ENCODE measurements at places on chromosomes 3 and 15. TPM values are rescaled to one million over a fixed set of nuclear protein-coding genes. Genes with fewer than 3 reads are reported as not detected.
A peak's percentile ranks its signal among the peaks of the same experiment; 100 is the strongest.

- DNase-seq: no peak
These were observed 85.1 kb downstream of the ANP32A start for GRCh38 chr15:68735610-68736009.

GRCh38 chr15:81939604-81940440, 106.0 kb downstream of the MEX3B start:
- no peak for DNase-seq

The GPR160 gene
- total RNA-seq: 9.6 TPM

DNA sequence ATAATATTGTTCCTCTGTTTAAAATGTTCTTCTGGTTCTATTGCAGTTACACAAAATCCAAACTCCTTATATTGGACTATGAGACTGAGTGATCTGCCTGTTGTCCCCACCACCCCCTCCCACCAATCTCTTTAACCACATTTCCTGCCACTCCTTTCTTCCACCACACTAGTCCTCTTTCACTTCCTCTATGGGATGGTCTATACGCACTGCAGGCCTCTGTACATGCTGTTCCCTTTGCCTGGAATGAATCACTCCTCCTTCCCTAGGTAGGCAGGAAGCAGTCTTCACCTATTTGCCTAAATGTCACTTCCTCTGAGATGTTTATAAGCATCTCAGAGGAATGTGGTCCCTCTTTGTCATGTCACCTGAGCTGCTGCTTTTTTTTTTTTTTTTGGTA, 4.0 kb downstream of the MAP2K1 start:
- no peak for DNase-seq

The SAMMSON gene
- not detected for total RNA-seq

- no peak for DNase-seq
These were observed 44.4 kb downstream of the BTD start for GRCh38 chr3:15645740-15646501.

DNA sequence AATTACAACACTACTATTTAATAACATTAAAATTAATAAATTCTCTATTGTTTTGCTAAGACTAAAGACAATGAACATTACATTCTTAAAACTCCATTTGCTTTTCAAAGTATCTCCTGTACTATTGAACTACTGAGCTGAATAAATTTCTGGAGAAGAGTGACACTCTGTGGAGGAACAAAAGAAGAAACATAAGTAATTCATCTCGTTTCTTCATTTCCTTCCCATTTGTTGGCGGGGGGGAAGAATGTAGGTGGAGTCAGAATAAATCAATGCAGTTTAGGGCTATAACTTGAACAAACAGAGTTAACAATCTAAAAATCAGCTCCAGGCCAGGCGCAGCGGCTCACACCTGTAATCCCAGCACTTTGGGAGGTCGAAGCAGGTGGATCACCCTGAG, 32.7 kb downstream of the EFHB start:
- DNase-seq: no peak

- DNase-seq: no peak
These were observed 135.5 kb downstream of the TGFBR2 start for GRCh38 chr3:30741889-30742288.

- no peak for DNase-seq
These were observed 3.7 kb upstream of the RHOV start for GRCh38 chr15:40877694-40878093.

- peak; percentile 41 for DNase-seq
These were observed 1.5 kb downstream of the C2CD4A start for GRCh38 chr15:62068071-62068809.

The GOLGA8Q gene
- 0.76 TPM for total RNA-seq

DNA sequence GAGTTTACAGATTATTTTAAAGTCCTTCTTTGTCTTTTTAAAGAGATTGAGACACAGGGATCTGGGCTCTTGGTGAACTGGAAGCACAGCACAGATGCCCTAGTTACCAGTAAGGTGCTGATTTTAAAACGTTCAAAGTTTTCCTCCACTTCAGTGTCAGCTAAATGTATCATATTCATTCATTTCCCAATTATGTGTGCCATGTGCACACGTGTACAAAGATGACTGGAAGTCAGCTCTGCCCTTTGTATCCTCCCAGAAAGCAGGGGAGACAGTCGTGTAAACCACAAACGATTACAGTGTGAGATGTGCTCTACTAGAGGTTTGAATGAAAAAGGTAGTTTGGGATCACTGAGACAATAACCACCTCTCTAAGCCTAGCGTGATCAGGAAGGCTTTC, 730 bp downstream of the ZKSCAN7 start:
- no peak for DNase-seq

The ELL3 gene
- total RNA-seq: 2.4 TPM

The EFHB gene
- total RNA-seq: 0.87 TPM

The RHOV gene
- 0.45 TPM for total RNA-seq

DNA sequence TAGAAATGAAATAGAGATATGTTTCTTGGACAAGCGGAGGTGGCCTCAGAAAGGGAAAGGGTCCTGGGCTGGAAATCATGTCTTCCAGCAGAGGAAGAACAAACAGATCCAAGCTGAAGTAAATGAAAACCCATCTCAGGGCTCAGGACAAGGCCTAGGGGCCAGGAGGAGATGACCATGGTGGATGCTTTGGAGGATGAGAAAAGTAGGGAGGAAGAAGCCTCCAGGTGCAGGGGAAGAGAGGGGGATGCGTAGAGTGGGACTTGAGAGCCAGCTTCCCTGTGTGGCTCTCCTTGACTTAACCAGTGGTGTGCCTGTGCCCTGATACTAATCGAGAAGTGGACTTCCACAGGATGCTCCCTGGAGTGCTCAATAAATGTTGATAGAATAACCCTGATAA, 203.2 kb downstream of the FAM43A start:
- no peak for DNase-seq

GRCh38 chr15:70906842-70907241, 14.2 kb downstream of the LRRC49 start:
- no peak for DNase-seq

The SH2D7 gene
- not detected for total RNA-seq

The PLSCR5 gene
- not detected for total RNA-seq

The ZMYND10 gene
- total RNA-seq: 0.74 TPM

The GJD2 gene
- not detected for total RNA-seq

The C3orf80 gene
- not detected for total RNA-seq

The ESYT3 gene
- 0.21 TPM for total RNA-seq

The CHDH gene
- total RNA-seq: 0.10 TPM

GRCh38 chr3:23055733-23056376, 147.3 kb upstream of the UBE2E2 start:
- DNase-seq: no peak

DNA sequence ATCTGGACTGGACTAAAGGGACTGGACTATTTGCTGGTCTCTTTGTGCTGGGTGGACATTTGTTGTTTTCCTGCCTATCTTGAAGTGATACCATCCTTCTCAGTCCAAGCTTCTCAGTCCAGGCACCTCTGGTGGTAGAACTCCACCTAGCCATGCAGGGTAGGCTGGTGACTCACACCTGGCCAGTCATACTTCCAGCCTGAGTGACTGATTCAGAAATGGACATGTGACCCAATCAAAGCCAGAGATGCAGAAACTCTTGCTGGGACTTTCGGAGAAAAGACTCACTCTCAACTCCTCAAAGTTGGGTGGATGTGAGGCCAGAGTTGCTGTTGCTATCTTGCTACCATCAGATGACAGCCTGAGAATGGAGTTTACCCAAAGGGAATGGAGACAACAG, 5.6 kb upstream of the ASB14 start:
- DNase-seq: peak; percentile 2

The THUMPD3 gene
- total RNA-seq: 62.5 TPM

The TEX9 gene
- 1.6 TPM for total RNA-seq

DNA sequence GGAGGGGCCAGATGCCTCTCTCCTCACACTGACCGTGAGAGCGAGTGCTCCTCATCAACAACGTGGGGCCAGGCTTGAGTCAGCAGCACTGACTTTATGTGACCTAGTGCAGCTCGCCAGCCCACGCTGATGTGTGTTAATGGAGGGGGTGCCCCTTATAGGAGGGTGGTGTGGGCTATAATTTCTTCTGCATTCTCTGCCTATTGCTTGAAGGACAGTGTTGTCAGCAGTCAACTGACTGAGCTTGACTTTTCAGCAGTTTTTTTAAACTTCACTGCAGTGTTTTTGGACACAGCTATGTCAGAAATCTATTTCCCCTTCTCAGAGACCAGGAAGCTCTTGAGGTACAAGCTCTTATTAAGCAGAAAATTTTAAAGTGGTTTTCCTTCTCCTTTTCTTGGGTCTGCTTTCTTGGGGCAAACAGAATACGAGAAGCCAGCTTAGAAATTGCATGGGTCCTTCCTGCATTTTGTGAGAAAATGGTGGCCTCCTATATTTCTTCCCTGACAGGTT, 304.8 kb upstream of the CTDSPL start:
- no peak for DNase-seq

The B3GNT5 gene
- total RNA-seq: 11.3 TPM

The ANKRD34C gene
- total RNA-seq: not detected

DNA sequence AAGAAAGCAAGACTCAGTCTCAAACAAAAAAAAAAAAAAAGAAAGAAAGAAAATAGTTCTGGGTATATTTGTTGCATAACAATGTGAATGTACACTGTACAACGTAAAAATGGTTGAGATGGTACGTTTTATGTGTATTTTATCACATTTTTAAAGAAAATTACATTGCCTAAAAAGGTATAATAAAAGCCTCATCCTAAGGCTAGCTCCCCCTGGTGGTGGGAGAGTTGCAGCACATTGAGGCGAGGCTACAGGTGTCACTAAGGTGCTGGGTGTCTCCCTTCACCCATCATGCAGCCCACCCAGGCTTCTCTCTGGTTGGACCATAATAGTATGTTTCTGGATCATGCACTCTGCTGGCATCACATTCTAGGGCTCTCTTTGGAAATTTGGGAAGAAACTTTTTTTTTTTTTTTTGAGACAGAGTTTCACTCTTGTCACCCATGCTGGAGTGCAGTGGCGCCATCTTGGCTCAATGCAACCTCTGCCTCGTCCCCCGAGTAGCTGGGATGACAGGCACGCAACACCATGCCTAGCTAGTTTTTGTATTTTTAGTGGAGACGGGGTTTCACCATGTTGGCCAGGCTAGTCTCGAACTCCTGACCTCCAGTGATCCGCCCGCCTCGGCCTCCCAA, 12.4 kb upstream of the RAB11A start:
- peak; percentile 70 for DNase-seq

DNA sequence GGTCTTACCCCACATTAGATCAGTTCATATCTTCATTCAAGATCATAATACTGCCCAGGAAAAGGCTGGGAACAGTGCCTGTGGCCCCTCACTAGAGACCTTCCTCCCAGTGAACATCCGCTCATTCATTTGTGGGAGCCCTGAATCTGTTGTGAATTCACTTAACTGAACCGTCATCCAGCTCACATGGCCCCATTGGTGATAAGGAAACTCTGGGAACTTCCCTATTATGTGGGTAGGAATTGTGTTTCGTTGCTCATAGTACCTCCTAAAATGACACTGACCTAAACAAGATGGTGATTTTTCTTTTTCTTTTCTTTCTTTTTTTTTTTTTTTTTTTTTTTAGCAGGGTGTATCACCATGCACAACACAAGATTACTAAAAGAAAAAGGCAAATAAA, 6.8 kb upstream of the MESP2 start:
- no peak for DNase-seq

DNA sequence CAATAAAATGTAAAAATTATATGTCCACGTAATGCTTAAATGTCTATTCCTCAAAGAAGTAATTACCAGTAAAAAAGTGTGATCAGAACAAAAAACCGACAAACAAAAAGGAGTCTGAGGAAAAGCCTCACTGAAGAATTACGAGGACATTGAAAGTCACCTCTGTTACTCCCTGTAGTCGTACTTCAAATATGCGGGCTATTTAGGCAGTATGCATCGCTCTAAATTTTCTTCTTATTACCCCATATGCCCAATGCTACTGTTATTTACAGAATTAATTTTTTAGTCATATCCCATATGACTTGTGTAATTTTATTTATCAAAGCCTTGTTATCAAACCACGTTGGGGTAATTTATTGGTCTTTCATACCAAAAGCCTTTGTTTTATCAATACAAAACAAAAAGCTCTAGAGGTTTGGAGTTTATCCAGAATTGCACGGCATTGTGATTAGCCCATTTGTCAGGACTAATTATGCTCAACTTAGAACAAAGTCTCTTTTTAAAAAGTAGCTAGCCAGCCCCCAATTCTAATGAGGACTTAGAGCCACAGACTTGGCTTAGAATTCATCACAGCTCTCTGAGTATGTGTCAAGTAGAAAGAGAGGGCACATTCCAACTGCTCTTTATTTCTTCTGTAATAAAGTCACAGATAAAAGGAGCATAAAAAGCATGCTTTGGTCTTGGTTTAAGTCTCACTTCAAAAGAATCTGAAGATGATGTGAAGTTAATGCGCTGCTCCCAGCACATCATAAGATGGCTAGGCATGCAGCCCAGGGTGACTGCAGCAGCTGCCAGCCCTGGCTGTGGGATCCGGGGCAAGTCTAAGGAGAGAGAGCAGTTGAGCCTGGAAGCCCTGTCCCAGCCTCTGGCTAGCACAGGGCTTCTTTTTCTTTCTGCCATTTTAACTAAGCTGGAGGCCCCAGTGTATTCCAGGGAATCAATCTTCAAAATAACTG, 521.0 kb downstream of the GABRG3 start:
- DNase-seq: no peak

The LINGO1 gene
- total RNA-seq: not detected

The CCRL2 gene
- total RNA-seq: 3.4 TPM

The GADL1 gene
- total RNA-seq: not detected

GRCh38 chr3:129692743-129693142, 86.3 kb upstream of the PLXND1 start:
- DNase-seq: no peak

DNA sequence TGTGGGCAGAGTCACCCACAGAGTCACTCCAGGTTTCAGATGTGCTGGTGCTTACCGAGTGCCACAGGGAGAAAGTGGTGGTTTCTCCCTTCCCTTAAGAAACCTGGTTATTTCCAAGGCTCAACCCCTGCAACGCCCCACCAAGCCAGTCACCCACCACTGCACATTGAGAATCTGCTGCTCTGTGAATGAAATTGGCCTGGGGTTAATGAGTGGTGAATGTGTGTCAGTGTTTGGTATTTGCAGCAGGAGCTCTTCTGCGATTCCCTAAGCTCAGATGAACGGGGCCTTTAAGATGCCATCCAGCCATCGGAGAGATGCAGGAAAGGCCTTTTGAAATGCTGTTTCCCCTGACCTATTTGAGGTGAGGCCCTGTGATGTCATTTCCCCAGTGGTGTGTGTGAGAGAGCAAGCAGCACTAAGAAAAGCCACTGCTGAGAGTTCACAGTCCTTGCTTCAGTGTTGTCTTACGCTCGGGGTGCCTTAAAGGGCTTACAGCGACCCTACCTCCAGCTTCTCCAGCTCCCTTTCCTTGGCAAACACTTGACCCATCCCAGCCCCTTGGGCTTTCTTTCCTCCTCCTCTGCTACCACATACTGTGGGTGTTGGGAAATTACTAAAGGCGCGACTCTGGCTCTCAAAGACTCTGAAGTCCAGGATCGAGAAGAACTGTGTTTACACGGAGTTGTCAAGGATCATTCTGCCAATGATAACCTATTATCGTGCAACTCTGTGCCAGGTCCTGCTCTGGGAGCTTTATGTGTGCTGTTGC, 68.9 kb downstream of the SMAD3 start:
- peak; percentile 57 for DNase-seq

GRCh38 chr3:132457286-132457685, 40.0 kb downstream of the DNAJC13 start:
- no peak for DNase-seq

The PCOLCE2 gene
- total RNA-seq: 1.3 TPM

All from activated naive CD8-positive, alpha-beta T cell treated with anti-CD3 and anti-CD28 coated beads for 36 hours (primary cell).